ENCODE measurements at places on chromosomes 16 and 17.

DNA sequence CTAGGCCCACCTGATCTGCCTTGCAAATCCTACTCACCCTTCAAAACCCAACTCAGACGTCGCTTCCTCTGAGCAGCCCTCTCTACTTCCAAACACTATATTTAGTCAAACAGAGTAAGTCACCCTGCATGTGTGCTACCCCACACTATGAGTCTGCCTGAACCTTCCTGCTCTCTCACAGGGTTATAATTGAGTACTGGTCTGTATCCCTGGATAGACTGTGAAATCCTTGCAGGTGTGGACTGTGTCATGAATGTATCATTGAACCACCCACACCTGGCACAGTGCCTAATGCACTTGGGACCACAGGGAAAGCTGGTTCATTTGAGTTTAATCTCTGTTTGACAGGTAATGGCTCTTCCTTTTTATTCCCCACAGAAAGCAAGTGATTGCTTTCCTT lies 3.4 kb downstream of the FBXO39 start:
- no peak for DNase-seq

GRCh38 chr17:3977387-3977786 lies 13.2 kb upstream of the ATP2A3 start:
- no peak for DNase-seq

DNA sequence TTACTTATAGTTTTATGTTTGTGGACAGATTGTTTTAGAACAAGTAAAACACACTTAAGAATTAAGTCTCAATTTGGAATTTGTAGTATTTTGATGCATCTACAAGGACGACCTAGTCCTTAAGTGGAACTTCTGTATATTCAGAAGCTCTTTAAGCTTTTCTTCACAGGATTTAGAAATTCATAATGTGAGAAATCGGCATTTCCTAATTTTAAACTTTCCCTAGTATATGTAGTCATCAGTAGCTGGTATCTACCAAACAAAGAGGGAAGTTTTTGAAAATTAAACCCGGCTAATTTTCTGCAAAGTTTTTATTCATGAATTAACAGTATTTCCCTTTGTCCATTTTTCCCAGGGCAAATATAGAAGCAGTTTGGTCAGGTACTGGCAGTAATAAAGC lies 203.6 kb downstream of the CDRT15L2 start:
- no peak for DNase-seq

DNA sequence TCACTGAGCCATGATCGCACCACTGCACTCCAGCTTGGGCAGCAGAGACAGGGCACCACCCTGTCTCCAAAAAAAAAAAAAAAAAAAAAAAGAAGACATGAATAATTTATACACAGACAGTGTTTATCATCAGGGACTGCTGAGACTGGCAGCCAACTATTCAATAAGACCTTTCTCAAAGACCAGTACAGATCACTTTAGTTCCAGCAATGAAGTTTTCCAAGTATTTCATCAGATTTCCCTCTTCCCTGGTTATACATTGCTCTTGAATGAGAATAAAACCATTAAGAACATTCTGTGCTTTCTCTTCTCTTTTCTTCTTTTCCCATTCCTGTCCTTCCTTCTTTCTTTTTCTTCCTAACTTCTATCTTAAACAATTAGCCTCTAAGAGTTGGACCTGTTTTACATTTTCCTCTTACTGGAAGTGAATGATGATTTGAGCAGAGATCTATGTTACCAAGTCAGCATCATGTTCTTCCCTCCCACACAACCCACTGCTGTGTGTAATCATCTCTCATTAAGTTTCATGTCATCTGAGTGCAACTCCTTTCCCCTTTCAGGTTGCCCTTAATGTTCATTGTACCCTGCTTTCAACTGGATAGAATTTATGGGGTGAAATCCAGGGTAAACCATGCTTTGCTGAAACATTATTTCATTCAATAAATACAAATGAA lies 35.9 kb upstream of the SMIM36 start:
- no peak for DNase-seq

DNA sequence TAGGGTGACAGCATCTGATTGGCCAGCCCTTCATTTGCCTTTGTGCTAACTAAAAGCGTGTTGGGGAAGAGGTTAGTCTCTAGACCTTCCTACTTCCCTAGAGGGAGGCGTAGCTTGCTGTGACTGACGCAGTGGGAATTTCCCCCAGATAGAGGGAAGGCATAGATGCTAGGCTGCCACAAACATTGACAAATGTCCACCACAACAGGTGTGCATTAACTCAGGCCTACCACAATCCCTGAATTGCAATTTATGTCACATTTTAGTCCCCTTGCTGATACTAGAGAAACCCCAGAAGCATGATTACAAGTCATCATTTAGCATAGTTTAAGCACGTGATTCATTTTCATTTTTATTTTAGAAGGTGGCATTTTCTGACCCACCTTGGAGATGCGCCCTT lies 76.3 kb upstream of the WSB1 start:
- no peak for DNase-seq

DNA sequence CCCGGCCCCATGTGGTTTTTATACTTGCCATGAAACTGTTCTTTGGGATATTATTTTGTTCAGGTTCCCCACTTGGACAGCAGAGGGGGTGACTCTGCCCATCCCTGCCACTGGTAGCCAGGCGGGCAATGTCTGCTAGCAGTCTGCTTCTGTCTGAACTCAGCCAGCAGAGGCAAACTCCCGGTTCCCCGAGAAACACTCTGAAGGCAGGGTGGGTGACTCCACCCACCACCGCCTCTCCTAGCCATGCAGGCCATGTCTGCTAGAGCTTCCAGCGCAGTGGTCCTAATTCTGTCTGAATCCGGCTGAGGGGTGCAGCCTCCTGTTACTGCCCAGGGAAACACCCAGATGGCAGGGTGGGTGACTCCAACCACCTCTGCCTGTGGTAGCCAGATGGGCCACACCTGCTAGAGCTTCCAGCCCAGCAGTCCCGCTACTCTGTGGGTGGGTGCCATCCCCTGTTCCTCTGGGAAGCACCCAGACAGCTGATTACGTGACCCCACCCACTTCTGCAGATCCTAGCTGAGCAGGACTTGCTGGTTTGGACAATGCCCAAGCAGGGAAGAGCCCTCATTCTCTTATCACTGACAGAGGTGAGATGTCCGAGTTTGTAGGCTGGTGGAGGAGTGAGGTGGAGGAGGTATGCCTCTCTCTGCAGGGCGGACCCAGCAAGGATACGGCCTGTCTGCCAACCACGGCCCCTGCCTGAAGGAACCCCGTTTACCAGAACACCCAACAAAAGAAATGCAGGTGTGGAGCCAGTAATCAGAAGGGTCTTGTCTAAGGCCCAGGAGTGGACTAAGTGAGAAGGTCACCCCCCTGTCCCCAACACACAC lies 22.4 kb downstream of the NLRP1 start:
- DNase-seq = no peak

GRCh38 chr17:7557775-7558543 lies 591 bp upstream of the TNFSF13 start:
- DNase-seq = no peak

- no peak for DNase-seq
Observed at GRCh38 chr16:3454093-3454492, 10.6 kb downstream of the NAA60 start.

DNA sequence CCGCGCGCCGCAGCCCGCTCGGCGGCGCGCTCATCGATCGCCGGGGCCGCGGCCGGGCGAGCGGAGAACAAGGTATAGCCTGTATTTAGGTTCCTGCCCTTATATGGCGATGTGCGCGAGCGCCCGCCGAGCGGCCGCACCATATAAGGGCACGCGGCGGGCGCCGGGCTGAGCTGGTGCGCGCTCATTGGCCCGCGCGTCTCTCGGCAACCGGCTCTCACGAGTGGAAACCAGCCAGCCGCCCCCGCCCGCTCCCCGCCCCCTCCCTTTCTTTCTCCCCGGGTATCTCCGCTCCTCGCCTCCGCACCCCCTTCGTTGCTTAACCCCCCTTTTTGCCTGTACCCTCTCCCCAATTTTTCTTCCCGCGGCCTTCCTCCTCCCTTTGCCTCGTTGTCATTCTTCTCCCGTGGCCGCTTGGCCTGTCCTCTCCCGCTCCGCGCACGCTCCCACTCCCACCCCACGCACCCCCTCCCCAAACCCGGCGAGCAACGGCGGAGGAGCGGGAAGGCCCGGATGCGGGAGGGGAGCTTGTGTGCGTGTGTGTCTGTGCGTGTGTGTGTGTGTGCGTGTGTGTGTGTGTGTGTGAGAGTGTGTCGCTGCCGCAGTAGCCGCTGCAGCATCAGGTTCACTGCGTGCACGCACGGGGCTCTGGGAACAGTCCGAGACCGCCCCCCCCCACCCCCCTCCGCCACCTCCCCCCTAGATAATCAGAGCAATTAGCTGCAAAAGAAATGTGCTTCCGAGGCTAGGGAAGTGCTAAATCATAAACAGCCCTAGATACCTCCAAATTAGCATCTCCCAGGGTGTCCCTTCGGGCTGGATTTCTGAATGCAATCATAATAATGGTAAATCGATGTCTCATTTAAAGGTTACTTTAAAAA lies 13.5 kb upstream of the CBX8 start:
- peak; percentile 62 for DNase-seq
